ENCODE measurements at places on chromosomes 16 and 17.

DNA sequence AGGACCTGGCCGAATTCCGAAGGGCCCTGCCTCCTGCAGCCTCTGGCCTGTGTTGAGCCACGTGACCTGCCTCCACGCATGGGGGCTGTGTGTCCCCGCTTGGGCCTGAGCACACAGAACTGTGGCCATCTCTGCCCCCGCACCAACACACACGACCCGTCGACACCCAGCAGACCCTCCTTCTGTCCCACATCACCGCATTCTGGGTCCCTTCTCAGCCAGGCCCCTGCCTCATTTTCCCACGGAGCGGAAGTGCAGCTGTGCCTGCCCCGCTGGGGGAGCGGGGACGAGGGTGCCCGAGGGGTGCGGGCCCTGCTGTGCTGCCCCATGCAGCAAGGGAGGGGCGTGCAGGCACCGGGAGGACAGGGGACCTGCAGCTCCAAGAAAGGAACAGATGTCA lies 18.4 kb downstream of the NDUFAF8 start:
- DNase-seq, result no peak

DNA sequence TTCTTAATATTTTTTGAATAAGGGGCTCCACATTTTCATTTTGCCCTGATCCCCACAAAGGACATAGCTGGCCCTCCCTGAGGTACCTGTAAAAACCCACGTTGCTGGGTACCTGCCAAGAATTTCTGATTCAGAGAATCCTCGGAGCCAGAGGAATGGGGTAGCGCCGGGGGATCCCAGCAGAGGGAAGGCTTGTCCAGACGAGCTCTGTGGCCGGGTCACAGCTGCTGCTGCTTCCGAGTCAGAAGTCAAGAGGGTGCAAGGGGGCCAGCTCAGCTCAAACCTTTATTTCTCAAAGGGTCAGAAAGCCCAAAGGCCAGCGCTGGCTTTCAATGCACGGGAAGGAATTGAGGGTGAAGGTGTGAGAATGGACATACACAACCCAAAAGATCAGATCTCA lies 68.9 kb upstream of the SDK2 start:
- no peak for DNase-seq

DNA sequence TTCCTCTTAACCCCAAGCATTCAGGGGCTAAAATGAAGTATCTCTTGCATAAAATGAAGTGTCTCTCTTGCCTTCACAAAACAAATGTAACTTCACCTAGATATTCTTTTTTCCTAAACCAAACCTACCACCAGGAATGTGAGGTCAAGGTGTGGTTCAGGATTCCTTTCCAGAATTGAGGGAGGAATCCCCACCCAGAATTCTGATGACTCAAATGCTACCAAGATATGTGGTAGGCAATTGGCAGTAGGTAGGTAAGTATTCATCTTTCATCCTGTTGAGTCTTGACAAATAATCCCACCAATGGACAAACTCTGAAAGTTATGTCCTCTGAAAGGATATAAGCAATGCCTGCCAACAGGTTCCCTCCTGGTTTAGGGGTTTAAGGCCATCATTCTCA lies 26.2 kb downstream of the TRIM16 start:
- DNase-seq, result no peak

DNA sequence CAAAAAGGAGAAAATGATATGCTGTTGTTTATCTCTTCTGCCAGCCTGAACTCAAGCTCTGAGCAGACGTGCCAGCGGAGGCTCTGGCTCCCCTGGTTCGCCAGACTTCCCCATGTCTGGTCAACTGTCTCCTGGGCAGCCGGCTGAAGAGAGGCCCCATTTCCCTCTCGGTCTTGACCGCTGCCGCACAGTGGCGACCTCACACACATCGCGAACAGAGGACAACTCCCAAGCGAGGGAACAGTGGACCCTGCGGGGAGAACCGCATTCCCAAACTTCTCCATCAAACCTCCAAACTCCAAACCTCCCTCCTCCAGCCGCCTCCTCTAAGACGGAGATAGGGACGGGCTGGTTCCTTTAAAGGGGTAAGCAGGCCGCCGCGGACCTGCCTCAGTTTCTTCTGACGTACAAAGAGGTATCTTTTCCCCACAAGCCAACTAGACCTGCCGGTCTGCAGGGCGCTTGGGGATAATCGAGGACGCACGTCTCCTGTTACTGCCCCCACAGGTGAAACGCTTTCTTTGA lies 24.9 kb upstream of the RFFL start:
- peak; percentile 75 for DNase-seq

GRCh38 chr16:47977802-47978201 lies 178.0 kb downstream of the ABCC12 start:
- DNase-seq, result no peak

DNA sequence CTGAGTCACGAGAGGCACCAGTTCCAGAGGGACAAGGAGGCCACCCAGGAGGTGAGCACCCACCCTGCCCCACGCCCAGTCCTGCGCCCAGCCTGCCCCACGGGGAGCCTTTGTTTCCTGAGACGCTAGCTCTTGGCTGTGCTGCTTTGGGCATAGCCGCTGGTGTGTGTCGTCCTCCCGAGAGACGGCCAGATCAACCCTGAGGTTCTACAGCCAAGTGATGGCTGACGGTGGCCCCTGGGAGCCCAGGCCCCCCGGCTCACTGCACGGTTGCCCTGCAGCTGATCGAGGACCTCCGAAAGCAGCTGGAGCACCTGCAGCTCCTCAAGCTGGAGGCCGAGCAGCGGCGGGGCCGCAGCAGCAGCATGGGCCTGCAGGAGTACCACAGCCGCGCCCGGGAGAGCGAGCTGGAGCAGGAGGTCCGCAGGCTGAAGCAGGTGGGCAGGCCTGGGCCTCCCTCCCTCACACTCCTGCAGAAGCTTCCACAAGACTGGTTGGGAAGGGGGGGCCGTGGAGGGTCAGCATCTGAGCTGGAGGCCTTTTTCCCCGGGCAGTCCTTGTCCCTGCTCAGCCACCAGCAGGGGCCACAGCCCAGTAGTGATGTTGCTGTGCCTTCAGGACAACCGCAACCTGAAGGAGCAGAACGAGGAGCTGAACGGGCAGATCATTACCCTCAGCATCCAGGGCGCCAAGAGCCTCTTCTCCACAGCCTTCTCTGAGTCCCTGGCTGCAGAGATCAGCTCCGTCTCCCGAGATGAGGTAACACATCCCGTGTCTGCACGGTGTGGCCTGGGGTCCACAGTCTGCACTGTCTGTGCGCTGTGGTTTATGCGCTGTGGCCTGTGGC lies 7.4 kb upstream of the CAPN15 start:
- no peak for DNase-seq

DNA sequence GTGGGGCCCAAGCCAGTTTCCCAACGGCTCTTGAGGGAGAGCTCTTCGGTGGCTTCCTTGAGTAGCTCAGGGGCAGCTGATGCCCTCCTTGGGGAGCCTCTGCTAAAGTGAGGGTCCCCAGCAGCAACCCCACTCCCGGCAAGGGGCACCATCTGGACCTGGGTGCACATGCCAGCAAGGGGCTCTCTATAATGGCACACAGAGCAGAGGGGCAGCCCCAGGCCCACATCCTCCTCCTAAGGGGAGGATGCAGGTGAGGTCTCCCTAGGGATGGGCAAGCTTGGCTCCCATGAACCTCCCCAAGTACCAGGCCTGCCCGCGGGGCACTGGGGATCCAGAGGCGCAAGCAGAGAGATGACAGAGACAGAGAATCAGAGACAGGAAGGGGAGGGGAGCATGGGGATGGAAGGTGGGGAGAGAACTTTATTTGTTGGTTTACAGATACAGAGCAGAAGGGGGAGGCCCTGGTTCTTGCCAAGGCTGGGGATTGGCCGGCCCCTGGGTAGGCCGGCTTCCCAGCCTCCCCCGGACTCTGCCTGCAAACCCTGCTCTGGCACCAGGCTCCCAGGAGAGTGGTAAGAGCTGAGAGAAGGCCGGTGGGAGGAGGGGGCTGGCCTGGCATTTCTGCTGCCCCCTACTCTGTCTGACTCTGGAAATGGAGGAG lies 61.4 kb downstream of the SRCIN1 start:
- no peak for DNase-seq

Measured in erythroblast (primary cell).